ENCODE measurements at places on chromosomes 6 and 20. TPM values are rescaled to one million over a fixed set of nuclear protein-coding genes. Genes with fewer than 3 reads are reported as not detected.

DNA sequence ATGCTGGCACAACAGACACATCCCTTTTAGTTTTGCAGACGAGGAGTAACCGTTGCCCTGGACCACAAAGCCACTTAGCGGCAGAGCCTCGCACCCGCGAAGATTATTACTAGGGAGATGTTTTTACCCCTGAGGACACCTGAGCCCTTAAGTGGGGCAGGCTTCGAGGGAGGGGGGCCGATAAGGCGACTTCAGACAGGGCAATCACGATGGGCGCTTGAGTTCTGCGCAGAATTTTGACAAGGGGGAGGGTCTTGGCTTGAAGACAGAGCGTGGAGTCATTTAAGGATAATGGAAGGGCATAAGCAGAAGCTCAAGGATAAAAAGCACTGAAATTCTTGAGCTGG lies 650 bp upstream of the TTK start:
- no peak for DNase-seq

Gene FAM184A
- 0.03 TPM for total RNA-seq

Gene INSM1
- not detected for total RNA-seq

GRCh38 chr6:150406948-150407347 lies 38.1 kb downstream of the IYD start:
- no peak for DNase-seq

Gene LINC00237
- not detected for total RNA-seq

DNA sequence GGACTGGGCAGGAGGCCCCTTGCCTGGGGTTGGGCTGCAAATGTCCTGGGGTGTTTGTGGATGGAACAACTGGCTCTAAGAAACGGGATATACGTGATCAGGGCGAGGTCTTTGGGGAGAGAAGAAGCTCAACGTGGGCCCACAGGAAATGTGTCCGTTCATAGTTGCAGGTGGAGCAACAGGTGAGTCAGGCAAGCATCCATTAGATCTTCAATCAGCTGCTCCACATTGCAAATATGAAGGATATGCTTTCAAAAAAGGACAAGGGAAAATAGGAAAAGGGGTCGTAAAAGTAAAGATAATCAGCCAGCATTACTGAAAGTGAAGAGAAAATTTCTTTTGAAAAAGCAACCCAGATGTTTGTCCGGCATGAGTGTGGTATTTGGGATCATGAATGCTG lies 251.0 kb downstream of the CDH4 start:
- no peak for DNase-seq

Gene DLL1
- total RNA-seq, result 1.4 TPM

DNA sequence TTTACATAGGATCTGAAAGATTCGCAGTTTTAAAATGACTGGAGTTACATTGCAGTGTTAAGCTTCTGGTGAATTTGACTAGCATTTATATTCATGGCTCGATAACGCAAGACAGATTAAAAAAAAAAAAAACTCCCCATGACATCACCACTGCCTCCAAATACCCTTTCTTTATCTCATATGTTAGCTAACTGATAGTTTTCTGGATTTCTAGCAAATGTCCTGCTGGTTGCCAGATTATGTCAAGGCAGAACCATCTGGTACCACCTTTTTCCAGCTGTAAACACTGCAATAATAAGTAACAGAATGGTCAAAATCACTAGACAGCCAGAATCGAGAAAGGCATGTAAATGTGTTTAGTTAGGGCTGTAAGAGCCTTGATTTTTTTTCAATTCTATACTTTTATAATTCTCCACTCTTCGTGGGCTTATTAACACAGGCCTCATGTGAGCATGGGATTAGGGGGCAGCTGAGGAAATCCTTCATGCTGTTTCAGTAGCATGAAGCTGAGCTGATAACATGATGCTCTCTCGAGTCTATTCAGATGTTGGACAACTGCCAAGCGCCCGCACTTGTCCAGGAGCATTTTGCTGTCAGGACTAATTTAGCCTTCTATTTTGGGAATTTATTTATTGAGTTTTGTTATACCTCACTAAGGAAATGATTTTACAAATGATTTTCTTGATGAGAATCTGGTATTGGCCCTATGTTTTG lies 166.0 kb upstream of the SCGN start:
- DNase-seq, result no peak

DNA sequence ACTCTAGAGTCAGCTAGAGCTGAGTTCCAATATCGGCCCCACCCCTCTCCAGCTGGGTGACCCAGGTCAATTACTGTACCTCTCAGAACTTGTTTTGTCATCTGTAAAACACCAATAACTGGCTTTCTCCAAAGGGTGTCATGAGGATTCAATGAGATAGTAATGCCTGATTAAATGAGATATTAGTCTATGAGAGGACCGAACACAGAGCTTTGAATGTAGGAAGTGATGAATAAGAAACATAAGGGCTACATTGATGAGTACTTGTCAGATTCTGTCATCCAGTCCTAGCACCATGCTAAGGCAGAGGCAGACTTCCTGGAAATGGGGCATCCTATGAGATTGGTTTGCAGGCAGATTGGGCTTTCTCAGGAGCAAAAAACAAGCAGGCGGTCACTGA lies 20.2 kb downstream of the BPI start:
- no peak for DNase-seq

DNA sequence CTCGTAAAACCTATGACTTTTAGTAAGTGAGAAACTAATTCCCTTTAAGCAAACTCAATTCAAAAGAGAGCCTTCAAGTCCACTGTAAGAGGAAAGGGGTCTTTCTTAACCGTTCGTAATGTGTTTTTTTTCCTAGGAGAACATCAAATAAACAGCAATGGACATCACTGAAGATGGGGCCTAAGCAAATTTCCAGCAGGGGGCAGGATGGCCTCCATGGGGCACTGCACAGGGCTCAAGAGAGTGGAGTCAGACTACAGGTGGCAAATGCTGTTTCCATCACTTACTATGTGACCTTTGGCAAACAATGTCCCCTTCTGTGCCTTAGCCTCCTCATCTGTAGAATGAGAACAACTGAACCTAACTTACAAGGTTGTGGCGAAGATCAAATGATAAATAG lies 88.7 kb downstream of the ARHGAP18 start:
- DNase-seq, result no peak

Gene RRBP1
- 91.4 TPM for total RNA-seq

Gene ACTL10
- total RNA-seq, result 0.06 TPM

DNA sequence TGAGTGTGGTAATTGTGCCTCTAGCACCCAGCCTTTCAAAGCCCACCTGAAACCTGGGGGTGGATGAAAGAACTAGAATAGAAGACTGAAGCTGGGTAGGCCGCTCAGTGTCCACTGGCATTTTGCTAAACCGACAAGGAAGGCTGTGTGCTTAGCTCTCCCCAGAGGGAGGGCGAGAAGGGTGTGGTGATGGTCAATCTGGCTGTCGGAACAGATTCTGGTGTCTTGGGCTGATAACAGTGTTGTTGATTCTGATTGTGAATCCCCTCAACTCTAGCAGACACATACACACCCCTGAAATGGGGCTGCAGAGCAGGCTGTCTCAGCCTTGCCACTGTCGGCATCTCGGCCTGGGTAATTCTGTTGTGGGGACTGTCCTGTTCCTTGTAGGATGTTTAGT lies 4.1 kb upstream of the BPHL start:
- no peak for DNase-seq

GRCh38 chr20:40104959-40105358 lies 584.1 kb downstream of the MAFB start:
- DNase-seq, result peak; percentile 5

Gene RXRB
- 32.5 TPM for total RNA-seq

Gene SPACA1
- total RNA-seq, result not detected

DNA sequence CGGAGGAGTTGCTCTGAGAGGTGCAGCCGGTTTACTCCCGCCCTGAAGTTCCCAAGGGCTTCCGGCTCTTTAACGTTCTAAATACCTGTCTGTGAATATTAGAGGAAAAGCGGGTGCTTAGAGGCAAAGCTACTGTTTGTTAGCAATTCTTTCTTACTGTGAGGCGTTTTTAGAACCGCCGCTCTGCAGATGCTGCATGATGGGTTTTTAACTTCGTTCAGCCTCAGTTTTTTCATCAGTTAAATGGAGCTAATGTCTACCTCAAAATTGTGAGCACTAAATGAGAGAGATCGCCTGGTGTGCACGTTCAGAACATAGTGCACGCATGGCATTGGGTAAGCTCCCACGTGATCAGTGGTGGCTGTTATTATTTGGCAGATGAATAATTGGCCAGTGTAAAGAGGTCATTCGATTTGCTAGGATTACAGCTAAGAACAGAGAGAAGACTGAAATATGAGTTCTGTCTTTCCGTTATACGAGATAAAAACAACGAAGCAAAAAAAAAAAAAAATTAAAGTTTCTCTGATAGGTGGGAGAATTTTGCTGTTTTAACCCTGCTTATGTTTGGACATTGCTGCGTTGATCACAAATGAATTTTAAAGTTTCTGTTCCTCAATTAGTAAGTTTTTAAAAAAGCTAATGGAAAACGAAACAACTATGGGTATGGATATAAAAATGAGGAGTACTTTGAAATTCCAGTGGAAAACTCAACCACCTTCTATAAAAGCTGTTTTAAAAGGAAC lies 660 bp upstream of the TFB1M start:
- DNase-seq, result peak; percentile 93

Gene FAM83B
- not detected for total RNA-seq

- DNase-seq, result peak; percentile 18
These were observed 1035.3 kb upstream of the GJE1 start for GRCh38 chr6:141097471-141097870.

- DNase-seq, result no peak
These were observed 108.7 kb downstream of the ZFAND3 start for GRCh38 chr6:37928217-37928616.

DNA sequence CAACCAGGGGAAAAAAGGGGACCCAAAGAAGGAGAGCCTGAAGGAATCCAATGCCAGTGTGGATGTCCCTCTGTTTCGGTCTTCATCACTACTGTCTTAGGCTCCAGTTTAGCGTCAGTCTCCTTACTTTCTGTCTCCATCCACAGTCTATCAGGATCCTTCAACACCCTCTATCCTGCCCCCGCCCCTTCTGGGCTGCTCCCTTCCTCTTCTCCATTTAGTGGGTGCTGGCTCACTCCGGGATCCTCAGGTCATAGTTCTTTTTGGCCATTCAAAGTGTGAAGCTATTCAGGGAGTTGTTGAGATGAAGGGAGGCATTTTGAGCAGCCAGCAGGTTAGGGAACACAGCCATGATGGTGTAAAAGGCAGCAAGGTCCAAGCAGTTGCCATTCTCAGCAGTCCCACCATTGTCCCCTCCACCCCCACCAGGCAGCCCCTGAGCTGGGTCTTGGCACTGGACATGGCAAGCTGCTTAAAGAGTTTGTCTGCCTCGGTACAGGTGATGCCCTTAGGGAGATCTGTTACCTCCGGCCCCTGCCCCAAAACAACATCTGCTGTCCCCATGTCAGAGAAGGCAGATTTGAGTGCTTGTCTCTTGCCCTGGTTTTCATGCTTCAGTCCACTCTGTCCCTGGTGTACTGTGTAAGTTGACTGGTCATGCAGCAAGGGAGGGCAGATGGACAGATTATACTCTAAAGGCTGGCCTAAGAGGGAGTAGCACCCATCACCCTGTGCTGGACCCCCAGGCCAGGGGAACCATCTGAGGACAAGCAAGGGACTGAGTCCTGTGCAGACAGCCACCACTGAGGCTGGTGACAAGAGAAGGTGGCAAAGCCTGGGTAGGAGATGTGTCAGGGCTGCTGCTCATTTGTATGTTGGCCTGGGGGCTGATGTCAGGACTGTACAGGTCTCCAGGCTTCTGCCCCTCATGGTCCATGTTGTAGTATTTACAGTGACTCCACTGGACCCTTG lies 842.0 kb downstream of the HACE1 start:
- no peak for DNase-seq

DNA sequence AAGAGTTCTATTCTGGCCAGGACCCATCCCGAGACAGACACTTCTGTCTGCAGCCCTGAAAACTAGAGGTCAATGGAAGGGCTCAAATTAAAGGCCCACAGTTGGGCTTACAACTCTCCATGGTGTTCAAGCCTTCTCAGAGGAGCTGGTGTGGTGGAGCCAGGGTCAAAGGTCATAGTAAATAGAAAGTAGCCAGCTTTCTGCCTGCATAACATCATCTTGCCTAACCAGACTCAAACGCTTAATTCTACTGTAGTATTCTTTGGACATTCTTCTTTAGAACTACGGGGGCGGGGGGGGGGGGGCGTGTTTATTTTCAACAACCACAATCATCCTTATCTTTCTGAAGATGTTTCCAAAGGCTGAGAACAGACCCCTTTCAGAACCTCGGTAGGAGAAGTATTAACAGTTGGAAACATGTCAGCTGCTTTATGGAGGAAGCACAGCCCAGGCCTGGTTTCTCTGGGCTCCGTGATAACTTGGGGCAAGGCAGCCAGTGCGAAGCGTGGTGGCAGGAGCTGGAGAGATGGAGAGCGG lies 1.5 kb upstream of the RREB1 start:
- no peak for DNase-seq

GRCh38 chr20:37971561-37972127 lies 61.6 kb downstream of the TTI1 start:
- DNase-seq, result no peak

DNA sequence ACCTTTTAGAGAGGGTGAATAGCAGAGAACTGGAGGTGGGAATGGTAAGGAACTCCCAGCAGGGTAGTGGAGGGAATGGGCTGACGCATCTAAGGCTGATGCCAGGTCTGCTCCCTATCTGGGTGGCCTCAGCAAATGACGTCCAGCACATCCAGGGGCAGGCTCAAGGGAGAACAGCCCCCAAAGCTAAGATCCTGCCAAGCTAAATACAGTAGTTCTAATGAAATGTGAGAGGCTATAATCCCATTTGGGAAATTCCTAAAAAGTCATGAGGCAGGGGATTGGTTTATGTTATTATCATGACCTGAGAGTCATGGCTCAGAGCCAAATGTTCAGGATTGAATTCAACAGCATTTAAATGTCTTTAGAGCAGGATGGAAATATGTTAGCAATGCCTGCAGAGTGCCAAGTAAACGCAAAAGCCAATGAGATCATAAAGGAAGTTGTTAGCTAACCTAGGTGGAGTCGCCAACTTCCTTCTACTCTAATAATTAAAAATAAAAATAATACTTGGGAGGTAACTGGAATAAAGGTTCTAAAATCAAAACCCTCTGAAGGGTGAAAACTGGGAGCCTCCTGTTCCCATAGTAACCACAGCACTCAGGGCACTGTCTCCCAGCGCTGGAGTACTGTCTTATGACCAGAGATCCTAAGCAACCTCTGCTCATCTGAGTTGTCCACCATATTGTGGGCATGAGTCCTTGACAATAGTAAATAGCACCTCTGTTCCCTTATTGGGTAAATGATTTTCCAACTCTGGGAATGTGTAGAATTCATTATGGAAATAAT lies 34.8 kb downstream of the IYD start:
- peak; percentile 64 for DNase-seq

DNA sequence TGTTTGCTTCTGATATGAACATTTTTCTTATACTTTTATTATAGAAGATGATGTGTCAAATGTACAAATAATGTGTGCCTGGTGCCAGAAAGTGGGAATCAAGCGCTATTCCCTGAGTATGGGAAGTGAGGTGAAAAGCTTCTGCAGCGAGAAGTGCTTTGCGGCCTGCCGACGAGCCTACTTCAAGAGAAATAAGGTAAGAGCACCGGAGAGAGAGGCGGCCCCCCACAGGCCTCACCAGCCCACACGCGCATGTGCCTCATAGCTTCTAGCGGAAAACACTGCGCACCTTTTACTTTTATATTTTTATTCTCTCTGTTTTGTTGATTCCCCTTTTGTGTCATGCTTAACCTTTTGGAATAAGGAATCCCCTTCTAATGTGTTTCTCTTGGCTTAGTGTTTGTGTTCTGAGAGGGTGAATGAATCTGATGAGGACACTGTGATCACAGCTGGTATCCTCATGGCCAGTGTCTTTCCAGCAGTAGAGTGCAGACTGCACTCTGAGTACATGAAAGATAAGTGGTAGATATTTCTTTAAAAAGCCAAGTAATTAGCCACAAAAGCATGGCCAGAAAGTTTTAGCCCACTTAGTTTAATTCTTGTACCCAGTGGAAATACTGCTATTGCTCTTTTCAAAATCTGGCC lies 43.6 kb downstream of the SOBP start:
- no peak for DNase-seq

Measured in HT1080 (cell line).